ENCODE measurements at places on chromosomes 16 and 17.

DNA sequence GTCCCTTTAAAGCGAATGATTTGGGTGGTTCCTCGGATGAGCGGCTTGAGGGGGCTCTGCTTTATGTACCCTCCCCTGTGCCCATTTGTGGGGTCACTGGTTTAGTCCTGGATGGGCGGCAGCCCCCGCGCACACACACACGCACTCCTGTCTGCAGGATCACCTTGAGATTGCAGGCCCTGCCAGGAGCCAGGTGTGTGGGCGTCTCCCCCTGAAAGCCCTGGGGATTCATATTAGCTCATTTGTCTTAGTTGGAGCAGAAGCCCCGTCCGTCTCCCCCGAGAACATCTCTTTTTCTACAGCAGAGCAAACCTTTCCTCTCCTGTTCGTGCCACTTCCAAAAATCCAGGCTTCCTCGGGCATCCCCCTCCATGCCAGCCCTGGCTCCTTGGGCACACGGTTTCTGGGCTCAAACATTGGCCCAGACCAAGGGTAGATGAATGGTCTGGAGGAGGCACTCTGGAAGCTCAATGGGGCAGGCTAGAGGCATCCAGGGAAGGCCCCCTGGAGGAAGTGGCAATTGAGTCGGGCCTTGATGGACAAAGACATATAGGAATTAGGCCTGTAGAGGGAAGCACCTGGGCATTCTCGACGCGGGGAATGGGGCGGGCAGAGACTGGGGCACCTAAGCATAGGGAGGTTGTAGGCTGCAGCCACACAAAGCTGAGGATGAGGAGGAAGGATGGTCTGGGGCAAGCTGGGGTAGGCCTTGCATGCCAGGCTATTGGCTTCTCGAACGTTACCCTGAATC, 218.5 kb upstream of the GSE1 start:
- DNase-seq = no peak

DNA sequence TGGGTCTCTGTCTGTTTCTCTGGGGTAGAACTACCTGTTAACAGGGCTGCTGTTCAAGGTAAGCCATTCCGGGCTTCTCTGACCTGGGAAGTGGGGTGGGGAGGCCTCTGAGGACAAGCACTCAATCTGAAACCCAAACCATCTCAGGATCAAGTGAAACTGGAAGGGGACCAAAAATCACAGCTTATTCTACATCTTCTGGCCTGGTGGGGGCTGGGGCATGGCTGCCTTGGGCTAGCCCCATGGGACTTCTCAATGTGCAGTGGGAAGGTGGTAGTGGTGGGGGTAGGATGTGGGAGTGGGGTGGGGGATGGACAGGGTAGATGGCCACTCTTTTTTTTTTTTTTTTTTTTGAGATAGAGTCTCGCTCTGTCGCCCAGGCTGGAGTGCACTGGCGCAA, 5.5 kb downstream of the FLOT2 start:
- no peak for DNase-seq

- no peak for DNase-seq
Observed at GRCh38 chr17:44197980-44198720, 1.5 kb downstream of the ATXN7L3 start.

GRCh38 chr17:57486882-57487301, 230.6 kb downstream of the MSI2 start:
- no peak for DNase-seq

GRCh38 chr17:74637265-74637664, 13.7 kb upstream of the CD300E start:
- no peak for DNase-seq

- no peak for DNase-seq
Observed at GRCh38 chr16:73220836-73221235, 172.9 kb upstream of the ZFHX3 start.

DNA sequence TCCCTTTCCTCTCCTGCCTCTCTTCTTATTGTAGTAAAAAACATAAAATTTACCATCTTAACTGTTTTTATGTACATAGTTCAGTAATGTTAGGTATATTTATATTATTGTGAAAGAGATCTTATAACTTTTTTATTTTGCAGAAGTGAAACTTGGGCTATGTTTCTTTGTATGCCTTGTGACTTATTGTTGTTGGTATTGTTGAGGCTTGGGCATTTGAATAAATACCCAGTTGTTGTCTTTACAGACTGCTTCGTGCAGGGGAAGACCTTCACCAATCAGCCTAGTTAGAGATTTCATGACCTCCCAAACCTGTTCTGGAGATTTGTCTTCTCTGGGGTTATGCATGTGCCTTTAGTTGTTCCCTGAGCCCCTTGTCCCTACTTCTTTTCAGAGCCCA, 31.9 kb downstream of the REXO5 start:
- DNase-seq = no peak

DNA sequence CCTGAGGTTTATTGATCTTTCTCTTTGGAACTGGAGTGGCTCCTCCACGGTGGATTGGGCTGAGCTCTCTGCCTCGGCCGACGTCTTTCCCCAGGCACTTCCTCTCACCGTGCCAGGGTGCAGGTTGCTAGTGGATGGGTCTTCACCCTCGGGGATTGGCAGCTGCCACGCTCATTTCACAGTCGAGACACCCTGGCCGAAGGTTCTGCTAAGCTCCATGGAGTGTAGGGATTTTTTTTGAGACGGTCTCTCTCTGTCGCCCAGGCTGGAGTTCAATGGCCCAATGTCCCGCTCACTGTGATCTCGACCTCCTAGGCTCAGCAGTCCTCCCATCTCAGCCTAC, 280.8 kb downstream of the SEC14L1 start:
- DNase-seq = no peak

GRCh38 chr17:17201907-17202306, 4.2 kb downstream of the PLD6 start:
- DNase-seq = no peak

GRCh38 chr17:65535777-65536572, 25.5 kb downstream of the AXIN2 start:
- DNase-seq = no peak

GRCh38 chr16:88967830-88968588, 9.0 kb downstream of the CBFA2T3 start:
- no peak for DNase-seq

DNA sequence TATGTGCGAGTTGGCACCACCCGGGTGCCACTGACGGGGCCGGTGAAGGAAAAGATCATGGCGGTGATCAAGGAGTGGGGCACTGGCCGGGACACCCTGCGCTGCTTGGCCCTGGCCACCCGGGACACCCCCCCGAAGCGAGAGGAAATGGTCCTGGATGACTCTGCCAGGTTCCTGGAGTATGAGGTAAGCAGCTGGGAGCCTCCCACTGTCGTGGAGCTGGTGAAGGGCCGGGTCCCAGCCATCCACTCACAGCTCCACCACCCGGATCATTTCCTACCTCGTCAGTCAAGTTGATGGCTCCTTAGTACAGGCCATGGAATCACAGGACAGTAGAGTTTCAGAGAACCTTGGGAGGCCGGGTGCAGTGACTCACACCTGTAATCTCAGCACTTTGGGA, 20.0 kb downstream of the ATP2A1 start:
- no peak for DNase-seq

All from nucleus accumbens (tissue), 56 donors.